Suprapubic skin (tissue), 4 donors: ENCODE measurements at places on chromosomes 3 and 15. TPM values are rescaled to one million over a fixed set of nuclear protein-coding genes. Genes with fewer than 3 reads are reported as not detected.

Gene CORO2B
- 3.3 TPM for total RNA-seq

Gene SAXO2
- 0.32 TPM for total RNA-seq

Gene PTH1R
- total RNA-seq: 1.1 TPM

Gene PRR20G
- not detected for total RNA-seq

Gene CD200R1
- 0.80 TPM for total RNA-seq

Gene CHRD
- 10.1 TPM for total RNA-seq

Gene GOLGA6A
- 2.8 TPM for total RNA-seq

Gene CAMKV
- not detected for total RNA-seq

Gene GOLGA6B
- total RNA-seq: not detected
